NCI-H524 (cell line): ENCODE measurements at places on chromosomes 12 and 14.

GRCh38 chr12:15575671-15576541 lies 213.3 kb downstream of the EPS8 start:
- no peak for DNase-seq

DNA sequence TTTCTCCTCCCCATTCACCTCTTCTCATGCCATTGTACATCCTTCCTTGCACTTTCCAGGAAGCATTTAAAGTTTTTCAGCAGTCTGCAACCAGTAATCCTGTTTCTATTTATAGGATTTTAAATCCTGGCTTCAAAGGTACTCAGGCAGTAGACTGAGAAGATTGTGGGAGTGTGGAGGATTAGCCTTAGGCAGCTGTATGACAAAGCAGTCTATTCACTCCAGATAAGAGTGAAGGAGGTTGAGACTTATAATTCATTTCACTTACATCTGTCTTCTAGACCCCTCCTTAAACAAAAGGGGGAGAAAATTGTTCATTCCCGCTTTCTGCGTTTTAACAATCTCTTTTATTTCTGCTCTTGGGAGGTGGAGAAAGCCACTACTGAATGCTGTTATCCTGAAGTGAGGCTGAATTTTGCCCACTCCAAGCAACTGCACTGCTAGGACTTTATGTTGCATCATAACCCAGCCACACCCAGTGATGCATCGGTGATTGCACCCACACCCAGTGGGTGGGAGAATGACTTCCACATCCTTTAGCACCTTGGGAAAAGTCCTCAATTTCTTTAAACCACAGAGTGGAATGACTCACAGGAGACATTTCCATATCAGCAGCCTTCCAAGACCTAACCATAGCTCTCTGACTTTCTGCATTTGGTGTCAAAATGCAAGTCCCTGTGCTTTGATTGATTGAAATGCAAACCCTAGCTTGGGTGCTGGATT lies 382.5 kb upstream of the ATP2B1 start:
- DNase-seq, result peak; percentile 61

GRCh38 chr12:121034616-121035305 lies 4.3 kb downstream of the OASL start:
- no peak for DNase-seq

DNA sequence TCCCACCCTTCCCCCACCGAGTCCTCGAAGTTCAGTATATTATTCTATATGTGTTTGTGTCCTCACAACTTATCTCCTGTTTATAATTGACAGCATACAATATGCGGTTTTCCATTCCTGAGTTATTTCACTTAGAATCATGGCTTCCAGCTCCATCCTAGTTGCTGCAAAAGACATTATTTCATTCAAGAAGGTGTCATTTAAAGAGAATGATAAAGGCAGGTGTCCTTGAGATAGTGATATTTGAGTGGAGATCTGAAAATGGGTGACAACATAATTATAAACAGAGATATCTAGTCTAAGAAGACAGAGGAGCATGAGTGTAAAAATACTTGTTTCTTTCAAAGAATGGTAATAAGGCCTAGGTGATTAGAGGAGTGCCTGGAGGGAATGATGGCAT lies 876.8 kb downstream of the SLC6A15 start:
- no peak for DNase-seq

- DNase-seq, result no peak
These were observed 38.8 kb upstream of the NINJ2 start for GRCh38 chr12:701896-702539.

GRCh38 chr14:62168564-62169155 lies 406.4 kb downstream of the SNAPC1 start:
- DNase-seq, result no peak

GRCh38 chr14:69612783-69613130 lies 1.4 kb downstream of the SUSD6 start:
- DNase-seq, result no peak

DNA sequence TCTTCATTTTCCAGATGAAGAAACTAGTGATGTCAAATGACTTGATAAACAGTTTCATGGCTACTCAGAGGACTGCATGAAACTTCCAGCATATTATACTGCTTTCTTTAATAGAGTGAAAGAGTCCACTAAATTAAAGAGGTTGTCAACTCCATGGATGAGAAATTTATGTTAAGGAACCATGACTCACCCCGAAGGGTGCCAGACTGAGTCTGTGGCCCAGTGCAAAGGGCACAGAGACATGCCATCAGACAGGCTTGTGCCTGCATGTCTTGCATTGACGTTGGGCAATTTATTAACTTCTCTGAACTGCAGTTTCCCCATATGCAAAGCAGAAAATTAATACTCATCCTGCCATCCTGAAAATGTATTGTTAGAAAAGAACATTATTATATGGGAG lies 382.4 kb downstream of the APAF1 start:
- DNase-seq, result no peak
